ENCODE measurements at places on chromosomes 7 and 10.

DNA sequence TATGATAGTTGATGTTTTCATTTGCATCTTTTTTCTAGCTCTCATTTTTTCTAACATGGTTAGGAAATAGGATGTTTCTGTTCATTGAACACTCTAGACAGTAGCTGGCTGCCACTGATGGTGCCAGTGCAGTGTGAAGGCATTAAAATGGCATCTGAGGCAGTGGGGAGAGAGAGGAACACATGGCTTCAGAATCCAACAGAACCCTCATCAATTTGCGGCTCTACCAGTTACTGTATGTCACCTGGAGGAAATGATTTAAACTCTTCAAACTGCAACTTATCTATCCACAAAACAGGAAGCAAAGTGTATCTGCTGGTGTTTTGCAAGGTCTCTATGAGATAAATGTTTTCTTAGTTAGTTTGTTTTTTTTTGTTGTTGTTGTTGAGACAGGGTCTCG lies 305.2 kb upstream of the PRKCQ start:
- no peak for DNase-seq

DNA sequence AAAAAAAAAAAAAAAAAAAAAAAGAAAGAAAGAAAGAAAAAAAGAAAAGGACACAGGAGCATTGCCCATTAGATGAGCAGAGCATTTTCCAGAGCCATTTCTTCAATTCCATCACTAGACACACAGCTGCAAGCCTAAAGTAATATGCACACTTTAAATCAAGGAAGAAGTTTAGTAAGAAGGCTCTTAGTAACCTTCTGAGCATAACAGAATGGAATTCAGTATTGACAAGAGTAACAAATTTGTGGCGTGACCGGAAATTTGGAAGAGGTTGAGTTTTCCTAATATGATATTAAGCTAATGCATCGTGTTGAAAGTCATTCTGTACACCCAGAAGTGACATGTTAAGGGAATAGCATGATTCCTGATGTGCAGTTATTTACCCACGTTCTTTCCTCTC lies 35.3 kb downstream of the SMURF1 start:
- DNase-seq, result no peak

DNA sequence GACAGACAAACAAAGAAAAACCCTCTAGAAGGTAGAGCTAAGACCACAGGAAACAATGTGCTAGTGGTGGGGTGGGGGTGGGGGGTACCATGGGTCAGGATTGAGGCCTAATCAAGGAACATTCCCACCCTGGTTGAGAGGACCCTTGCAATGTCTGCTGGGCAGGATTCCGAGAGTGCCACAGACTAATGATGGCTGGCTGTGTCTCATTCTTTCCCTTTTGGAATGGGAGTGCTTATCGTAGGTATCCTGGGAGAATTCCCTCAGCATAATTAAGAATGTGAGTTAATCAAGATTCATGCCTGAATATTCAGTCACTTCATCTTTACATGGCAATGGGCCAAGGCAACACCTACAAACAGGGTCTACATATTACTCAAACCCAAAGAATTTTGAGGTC lies 14.7 kb upstream of the MTPN start:
- no peak for DNase-seq

- DNase-seq, result no peak
These were observed 55.0 kb downstream of the GNAI1 start for GRCh38 chr7:80189638-80190037.

DNA sequence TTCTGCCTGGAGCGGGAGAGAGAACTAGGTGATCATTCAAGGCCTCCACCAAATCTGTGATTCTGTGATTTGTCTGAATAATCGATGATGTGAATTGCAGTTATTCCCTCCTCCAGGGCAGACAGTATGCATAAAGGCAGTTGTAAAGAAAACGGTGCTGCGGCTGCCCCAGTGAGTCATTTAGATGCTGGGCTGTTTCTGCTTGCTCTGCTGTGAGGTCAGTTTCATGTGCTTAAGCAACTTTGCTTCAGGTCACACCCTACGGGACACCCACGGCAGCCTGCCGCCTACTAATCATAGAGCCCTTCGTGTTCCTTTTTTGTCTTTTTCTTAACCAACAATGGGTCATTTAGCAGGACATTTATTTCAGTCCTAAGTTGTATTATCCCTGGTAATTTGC lies 158.1 kb upstream of the PITRM1 start:
- no peak for DNase-seq

- no peak for DNase-seq
These were observed 128.2 kb downstream of the UBE2H start for GRCh38 chr7:129824291-129825208.

DNA sequence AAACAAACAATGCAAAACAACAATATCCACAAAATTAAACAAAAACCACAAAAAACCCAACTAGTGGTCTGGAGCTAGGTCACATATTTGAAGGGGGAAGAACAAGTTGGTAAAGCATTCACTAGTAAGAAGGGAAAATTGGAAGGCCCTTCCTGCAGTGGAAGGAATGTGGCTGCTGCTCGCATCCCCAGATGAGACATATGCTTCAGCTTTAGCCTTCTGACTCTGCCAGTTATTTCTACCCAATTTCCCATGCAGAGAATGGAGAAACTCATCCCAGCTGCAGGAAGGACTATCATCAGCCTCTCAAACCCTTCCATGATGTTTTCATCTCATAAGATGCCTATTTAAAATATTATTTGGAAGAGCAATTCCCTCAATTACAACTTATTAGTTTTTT lies 176.6 kb downstream of the BMPER start:
- no peak for DNase-seq

DNA sequence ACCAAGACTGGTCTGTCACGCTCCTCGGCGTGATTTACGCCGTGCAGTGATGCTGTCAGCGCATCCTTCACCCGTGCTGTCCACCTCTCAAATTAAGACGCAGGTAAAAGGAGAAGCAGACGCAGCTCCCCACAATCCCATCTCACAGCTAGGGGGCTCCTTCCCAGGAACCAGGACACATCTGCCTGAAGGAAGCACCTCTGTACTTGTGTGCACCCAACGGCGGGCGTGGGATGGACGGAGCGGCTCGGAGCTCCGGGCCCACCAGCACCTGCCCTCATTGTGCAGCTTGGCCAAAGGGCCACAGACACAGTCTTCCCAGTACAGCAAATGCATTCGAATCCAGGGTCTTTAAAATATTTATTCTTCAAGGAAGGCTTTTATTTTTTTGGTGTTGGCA lies 55.3 kb downstream of the STK32C start:
- DNase-seq, result no peak
